Nucleus accumbens (tissue), 56 donors: ENCODE measurements at places on chromosomes 3 and 15.

GRCh38 chr15:92158426-92158825, 235.3 kb upstream of the ST8SIA2 start:
- DNase-seq = no peak

DNA sequence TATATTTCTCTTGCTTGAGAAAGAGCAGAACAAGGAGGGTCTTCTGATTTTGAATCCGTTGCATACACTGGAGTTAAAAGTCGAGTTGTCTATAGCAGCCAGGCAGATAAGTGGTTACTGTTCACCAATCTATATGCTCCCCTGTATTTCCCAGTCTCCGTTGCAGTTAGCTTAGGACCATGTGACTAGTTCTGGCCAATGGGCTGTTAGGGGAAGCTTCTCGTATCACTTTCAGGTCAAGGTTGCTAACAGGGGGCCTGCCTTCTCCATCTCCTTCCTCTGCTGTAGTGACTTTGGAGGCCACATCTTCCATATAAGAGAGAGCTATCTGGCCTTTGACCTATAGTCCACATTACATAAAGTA, 188.5 kb upstream of the KBTBD8 start:
- no peak for DNase-seq

GRCh38 chr3:46349484-46350261, 4.2 kb upstream of the CCR2 start:
- no peak for DNase-seq

- no peak for DNase-seq
Observed at GRCh38 chr3:40800343-40800742, 275.6 kb downstream of the ZNF621 start.

DNA sequence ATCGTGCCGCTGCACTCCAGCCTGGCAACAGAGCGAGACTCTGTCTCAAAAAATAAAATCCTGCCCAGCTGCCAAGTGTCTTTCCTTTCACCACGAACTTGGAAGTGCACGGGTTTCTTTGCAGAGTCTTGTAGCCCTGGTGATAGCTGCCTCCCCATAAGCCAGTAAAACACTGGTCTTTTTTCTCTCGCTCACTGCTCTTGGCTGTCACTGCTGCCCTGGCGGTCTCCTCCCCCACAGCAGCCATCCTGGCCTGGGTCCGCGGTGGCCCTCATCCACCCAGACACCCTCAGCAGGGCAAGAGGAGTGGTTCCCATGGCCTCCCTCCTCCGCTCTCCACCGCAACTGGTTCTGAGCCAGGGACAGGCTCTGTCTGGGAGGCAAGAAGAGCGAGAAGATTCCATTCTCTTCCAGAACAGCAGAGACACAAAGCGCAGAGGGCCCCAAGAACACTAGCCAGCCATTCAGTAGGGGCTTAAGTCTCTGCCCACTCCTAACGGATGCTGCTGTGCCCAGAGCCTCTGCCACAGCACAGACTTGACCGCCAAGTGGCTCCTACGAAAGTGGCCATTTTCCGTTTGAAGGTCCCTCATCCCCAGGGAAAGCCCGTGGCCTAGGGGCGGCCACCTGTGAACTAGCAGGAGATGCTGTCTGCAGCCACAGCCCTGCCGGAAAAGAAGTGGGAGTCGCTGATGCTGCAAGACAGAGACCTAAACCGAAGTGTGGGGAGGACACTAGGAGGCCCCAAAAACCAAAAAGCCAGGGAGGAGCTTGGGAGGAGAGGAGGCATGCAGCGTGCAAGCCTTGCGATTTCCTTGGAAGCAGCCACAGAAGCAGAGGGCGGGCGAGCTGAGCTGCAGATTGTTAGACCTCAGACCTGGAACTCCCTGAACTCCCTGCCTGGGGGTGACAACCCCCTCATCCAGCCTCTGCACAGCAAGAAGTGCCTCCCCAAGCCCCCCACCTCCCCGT, 44.1 kb downstream of the KLHL25 start:
- DNase-seq = peak; percentile 70

GRCh38 chr3:71582612-71583565, 639 bp downstream of the FOXP1 start:
- DNase-seq = peak; percentile 61

DNA sequence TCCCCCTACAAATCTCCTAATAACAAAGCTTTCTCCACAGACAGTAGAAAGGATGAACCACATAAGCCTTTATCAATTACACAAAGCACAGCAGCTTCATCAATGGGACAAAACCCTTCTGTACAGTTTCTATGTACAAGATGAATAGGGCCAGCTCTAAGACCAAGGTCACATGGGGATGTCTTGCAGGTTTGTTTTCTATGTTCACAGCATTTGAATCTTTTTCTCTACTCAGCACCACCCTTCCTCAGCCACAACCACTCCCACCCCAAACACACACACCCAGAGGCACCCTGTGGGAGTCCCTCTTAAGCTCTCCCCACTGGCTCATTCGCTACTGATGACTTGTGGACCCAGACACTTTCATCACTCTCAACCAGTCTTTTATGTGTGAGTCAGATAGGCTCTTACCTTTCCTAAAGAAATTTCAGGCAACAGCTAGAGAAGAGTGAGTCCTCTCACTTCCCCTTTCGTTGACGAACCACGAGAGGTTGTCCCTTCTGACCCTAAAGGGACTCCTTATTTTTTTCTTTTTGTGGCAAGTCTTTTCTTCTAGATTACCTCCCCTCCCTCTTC, 57.9 kb downstream of the ARHGAP31 start:
- DNase-seq = no peak

- no peak for DNase-seq
Observed at GRCh38 chr3:15635121-15635661, 33.6 kb downstream of the BTD start.

DNA sequence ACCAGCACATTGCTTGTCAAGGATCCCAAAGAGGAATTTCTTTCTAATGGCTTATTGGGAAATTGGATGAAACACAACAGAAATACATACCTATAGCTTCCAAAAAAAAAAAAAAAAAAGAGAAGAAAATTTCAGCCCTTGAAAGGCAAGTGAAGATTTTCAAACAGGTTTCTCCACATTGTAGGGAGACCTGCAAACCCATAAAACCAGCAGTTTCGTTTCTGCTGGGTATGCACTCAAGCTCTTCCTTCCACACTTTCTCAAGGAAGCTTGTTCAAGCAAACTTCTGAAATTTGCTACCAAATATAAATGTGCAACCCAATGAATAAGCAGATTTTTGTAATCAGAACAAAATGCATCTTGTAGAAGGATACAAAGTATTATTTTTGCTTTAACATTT, 15.9 kb upstream of the SH3BP5 start:
- DNase-seq = no peak

- DNase-seq = no peak
Observed at GRCh38 chr15:70327856-70328678, 230.3 kb upstream of the TLE3 start.

DNA sequence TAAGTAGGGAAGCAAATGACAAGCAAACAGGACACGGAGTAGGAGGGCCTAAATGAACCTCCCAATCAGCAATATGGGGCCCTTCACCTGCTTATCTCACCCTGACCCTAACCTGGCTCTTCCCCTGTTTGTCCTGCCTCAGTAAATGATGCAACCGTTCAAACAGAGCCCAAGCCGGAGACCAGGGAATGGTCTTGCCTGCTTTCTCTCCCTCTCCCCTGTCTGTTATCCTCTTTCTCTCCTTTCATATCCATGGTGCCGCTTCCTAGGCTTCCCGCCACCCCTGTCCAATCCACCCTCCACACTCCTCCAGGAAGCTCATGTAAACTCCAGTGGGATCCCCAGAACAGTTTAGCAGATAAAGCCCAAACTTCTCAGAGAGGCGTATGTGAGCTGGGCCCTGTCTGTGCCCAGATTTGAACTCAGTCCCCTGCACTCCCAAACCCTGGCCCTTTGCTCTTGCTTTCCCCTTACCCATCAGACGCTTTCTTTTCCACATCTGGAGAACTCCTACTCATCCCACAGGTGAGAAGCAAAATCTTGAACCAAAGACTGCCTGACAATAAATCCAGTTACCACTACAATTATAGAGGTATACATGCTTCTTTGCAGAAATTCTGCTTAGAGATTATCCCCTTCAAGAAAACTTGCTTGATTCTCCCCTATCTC, 45.7 kb upstream of the STT3B start:
- DNase-seq = no peak

GRCh38 chr3:99627062-99627826, 11.2 kb upstream of the COL8A1 start:
- DNase-seq = no peak

GRCh38 chr15:95550702-95551101, 779.8 kb upstream of the NR2F2 start:
- DNase-seq = no peak

GRCh38 chr3:3825035-3825434, 25.8 kb downstream of the LRRN1 start:
- no peak for DNase-seq

GRCh38 chr3:105722943-105723556, 145.8 kb downstream of the CBLB start:
- DNase-seq = no peak

- no peak for DNase-seq
Observed at GRCh38 chr3:55873523-55874254, 386.6 kb upstream of the WNT5A start.

- no peak for DNase-seq
Observed at GRCh38 chr3:86973440-86973839, 17.5 kb downstream of the VGLL3 start.

- no peak for DNase-seq
Observed at GRCh38 chr15:51094606-51095569, at the start of gene TNFAIP8L3. Gene TNFAIP8L3 (minus strand): TSS chr15:51094906. CDS start chr15:51094595, 311 bp downstream.

DNA sequence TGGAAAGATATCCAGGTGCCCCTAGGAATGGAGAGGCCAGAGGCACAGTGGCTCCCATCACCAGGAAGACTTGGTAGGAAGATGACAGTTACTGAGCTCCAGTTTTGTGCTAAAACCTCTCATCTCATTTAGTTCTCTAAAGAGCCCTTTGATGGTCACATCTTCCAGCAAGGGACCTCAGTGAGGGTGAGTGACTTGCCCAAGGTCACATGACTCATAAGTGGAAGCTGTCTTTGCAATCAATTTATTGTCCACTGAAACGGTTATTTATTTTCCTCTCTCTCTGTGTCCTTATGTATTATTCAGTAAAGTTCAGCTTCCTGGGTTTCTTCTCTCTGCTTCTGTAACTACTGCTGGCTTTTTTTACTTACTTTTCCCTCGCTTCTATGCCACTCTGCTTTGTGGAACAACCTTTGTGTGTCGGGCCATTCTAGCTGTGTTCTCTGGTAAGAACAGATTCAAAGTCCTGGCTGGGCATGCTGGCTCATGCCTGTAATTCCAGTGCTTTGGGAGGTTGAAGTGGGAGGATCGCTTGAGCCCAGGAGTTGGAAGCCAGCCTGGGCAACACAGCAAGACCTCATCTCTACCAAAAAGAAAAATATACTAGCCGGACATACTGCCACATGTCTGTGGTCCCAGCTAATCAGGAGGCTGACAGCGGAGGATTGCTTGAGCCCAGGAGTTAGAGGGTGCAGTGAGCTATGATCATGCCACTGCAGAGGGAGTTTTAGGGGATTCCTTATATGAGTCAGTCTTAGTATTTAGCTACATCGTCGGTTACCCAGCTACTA, 55.9 kb downstream of the PDIA5 start:
- DNase-seq = no peak

GRCh38 chr3:169391672-169392071, 271.8 kb downstream of the MECOM start:
- no peak for DNase-seq

GRCh38 chr15:79364571-79365240, 53.8 kb downstream of the TMED3 start:
- DNase-seq = no peak

GRCh38 chr15:66706840-66707239, 4.8 kb downstream of the SMAD6 start:
- DNase-seq = no peak

DNA sequence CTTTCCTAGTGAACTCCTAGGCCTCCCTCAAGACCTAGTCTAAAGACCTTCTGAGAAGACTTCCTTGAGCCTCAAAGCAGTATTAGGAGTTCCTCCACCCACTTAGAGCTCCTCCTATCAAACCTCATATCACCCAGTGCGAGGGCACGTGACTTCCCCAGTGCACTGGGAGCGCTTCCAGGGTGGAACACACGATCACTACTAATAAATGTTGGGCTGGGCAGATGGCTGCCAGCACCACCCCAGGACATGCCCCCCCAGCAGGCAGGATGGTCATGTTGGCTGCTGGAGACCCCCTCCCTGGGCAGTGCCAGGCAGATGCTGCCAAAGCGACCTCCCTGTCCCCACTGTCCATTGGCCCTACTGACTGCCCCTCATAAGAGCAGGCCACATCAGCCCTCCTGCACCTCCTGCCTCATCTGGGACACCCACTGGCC, 8.5 kb upstream of the PLXND1 start:
- no peak for DNase-seq

DNA sequence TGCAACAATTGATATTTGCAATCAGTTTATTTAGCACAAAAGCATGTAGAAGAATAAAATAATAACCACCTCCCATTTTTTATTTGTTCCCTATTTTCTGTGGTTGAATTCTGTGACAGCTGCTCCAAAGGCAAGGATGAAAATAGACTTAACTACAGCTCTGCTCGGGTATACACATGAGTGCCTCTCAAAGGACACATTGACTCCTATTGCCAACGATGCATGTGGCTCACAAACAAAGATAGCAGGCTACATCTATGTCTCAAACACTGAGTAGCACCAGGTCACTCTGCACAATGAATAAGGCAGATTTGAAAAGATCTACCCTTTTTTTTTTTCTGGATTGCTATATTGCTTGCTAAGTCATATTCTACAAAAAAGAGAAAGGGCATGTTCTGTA, 612.9 kb downstream of the ROBO1 start:
- no peak for DNase-seq

DNA sequence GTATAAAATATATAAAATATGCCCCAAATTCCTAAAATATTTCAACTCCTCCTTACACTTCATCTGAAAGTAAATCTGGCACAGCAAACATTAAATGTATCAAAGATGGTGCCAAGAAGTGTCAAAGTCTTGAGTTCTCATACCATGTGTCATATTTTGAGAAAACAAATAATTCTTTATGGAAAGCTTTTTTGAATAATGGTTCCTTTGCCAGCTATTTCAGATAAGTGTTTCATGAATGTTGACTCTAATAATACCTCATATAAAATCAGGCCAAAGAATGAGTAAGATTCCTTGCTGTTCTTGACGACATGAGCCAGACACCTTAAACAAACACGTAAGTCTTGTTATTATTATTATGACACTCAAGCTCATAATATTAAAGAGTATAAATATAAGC, 30.3 kb upstream of the ZNF385D start:
- DNase-seq = no peak

DNA sequence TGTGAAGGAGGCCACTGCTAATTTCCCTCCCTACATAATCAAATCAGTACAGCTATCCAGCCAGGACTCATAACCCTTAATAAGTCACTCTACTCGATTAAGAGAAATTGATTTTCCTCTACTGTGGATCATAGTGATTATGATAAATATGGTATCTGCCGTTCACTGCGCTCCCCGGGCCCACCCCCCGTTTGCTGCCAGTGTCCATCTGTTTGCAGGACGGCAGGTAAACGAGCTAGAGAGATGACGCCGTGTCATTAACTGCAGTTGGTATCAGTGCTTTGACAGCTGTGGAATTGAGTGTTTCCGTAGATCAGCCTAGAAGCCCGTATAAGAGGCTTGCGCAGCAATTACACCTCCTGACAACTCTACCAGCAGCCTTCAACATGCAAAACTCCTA, 94.9 kb downstream of the ROBO2 start:
- DNase-seq = no peak

- DNase-seq = no peak
Observed at GRCh38 chr3:46656778-46657556, 36.5 kb downstream of the ALS2CL start.

- no peak for DNase-seq
Observed at GRCh38 chr3:14298442-14298841, 104.0 kb upstream of the SLC6A6 start.
